ENCODE measurements at places on chromosomes 4 and X. TPM values are rescaled to one million over a fixed set of nuclear protein-coding genes. Genes with fewer than 3 reads are reported as not detected.

GRCh38 chrX:114178126-114178525 is 405.8 kb upstream of the HTR2C start:
- no peak for DNase-seq

- no peak for DNase-seq
Observed at GRCh38 chr4:58553031-58553430, 1442.8 kb upstream of the IGFBP7 start.

Gene RTL5
- total RNA-seq: 0.53 TPM

Gene GPR173
- 2.7 TPM for total RNA-seq

Gene NPY2R
- not detected for total RNA-seq

GRCh38 chr4:74547042-74547441 is 102.1 kb downstream of the AREG start:
- DNase-seq: peak; percentile 5

GRCh38 chr4:38071801-38072431 is 111.7 kb downstream of the PTTG2 start:
- no peak for DNase-seq

Gene RAB33A
- total RNA-seq: 0.59 TPM

DNA sequence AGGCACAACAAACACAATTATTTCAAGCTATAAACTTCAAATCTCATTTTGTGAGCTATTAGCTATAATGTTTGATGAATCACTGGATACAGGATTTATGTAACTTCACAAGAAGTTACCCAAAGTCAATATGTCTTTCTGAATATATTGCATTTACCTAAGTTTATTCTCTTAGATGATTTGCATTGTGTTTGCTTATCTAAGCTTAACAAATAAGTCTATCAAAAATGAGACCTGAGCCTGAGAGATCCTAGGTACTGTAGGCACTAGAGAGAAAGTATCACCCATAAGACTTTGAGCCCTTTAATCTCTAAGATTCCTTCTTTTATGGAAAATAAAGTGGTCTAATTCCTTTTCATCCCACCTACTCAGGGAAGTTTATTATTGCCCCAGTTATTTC is 178.2 kb downstream of the NAF1 start:
- no peak for DNase-seq

GRCh38 chrX:57422289-57422688 is 135.8 kb downstream of the FAAH2 start:
- DNase-seq: no peak

GRCh38 chrX:1451661-1452515 is 821 bp downstream of the ASMTL start:
- no peak for DNase-seq

GRCh38 chr4:107801766-107802211 is 22.9 kb upstream of the SGMS2 start:
- no peak for DNase-seq

Gene EPGN
- total RNA-seq: not detected

DNA sequence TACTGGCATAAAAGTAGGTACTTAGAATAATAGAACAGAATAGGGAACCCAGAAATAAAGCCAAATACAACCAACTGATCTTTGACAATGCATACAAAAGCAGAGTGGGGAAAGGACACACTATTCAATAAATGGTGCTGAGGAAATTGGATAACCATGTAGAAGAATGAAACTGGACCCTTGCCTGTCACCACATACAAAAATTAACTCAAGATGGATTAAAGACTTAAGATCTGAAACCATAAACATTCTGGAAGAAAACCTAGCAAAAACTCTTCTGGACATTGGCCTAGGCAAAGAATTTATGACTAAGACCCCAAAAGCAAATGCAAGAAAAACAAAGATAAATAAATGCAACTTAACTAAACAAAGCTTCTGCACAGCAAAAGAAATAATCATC is 45.6 kb downstream of the ARFIP1 start:
- DNase-seq: no peak

GRCh38 chr4:56791316-56791715 is 30.2 kb downstream of the SPINK2 start:
- DNase-seq: no peak

GRCh38 chr4:129240816-129241215 is 144.9 kb downstream of the C4orf33 start:
- DNase-seq: no peak

Gene NDUFB11
- 46.0 TPM for total RNA-seq

Measured in pulmonary artery endothelial cell (primary cell).